LoVo (cell line): ENCODE measurements at places on chromosomes 4 and X.

GRCh38 chr4:107877361-107877760 lies 52.6 kb downstream of the SGMS2 start:
- no peak for DNase-seq

DNA sequence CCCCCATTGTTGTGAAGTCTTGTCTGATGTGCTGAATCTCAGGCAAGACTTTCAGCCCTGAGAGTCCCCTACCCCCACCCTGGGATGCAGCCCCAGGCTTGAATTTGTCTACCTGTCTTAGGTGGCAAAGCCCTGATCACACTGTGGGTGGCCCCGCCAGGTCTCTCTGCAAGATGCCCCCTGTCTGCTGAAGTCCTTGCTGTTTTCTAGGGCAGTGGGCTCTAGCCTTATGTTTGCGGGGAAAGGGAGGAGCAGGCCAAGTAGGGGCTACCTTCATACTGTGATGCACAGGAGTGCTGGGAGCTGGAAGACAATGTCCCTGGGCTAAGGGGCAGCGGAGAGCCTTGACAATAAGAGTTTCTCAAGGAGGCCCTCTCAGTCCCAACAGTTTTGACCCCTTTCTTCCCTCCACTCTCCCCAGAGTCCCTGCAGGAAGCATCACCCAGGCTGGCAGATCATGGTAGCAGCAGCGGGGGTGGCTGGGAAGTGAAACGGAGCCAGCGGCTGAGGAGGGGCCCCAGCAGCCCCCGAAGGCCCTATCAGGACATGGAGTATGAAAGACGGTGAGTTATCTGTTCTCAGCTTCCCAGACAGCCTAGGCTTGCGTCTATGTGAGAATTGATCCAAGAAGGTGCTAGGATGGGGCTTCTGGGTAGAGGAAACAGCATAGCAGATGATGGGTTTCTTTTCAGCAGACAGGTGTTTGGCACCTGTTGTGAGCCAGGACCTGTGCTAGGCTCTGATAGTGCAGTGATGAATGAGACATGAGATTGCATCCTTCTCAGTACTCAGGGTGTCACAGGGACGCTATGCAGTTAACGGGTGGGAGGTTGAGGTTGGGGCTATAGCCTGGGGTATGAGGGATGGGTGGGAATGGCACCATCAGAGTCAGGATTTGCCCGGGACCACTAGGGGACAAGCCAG lies 2.2 kb downstream of the RBM10 start:
- no peak for DNase-seq

DNA sequence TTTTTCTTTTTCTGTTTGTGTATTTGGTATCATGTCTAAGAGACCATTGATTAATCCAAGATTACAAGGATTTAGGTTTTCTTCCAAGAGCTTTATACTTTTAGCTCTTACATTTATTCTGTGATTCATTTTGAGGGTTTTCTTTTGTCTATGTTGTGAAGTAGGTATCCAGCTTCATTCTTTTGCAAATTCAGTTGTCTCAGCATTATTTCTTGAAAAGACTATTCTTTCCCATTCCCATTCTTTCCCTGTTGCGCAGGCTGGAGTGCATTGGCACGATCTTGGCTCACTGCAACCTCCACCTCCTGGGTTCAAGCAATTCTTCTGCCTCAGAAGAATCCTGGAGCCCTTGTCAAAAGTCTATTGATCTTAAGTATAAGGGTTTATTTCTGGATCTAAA lies 164.9 kb downstream of the NAA11 start:
- DNase-seq, result no peak

DNA sequence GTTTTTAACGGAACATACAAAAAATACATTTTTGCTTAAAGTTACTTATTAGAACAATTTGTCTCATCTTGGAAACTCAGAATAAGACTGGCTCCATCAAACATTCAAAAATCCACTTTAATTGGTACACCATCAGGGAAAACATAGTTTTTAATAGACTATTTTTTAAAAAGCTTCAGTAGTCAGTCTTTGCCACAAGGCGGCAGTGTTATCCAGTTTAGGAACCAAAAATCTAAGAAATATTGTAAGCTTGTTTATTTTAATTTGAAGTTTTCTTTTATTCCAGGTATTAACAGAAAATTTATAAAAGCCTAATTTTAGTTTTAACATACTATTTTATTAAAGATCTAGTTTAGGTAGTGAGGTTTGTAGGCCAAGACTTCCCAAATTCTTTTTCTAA lies 107.7 kb downstream of the APOOL start:
- peak; percentile 5 for DNase-seq

DNA sequence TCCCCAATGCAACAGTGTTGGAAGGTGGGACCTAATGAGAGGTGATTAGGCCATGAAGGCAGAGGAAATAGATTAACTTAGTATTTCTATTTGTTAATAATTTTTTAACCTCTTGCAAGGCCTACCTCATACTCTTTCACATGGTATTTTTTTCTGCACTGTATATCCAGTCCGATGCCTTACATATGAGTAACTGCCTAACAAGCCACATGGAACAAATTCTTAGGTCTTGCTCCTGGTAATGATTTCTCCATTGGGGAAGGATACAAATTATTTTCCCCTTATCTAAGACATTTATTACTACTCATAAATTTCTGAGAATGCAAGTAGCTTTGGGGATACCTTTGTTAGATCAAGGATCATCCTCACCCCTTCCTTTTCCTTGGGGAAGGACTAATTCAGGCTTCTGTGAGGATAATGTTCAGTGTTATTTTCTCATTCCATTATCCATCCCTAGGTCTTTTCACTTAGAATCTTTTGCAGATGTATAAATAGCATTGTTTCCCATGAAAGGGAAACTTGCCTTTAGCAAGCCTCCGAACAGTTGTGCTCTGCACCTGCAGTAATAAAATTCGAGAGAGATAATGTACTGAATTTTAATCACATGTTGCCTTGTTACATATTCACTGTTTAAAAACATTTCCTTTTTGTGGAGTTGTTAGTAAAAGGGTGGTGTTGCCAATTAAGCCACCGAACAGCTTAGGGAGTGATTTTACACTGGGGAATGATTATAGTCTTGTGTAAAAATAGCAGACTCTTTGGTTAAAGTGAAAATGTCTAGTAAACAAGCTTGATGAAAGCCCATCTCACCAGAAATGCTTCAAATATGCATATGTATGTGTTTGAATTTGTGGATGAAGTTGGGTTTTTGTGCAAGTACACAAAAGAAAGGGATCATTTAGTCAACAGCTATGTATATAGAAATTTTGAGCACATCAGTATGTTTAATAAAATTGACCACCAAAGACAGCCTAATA lies 89.9 kb downstream of the CFAP299 start:
- no peak for DNase-seq

GRCh38 chr4:95402299-95402698 lies 146.5 kb downstream of the UNC5C start:
- no peak for DNase-seq

DNA sequence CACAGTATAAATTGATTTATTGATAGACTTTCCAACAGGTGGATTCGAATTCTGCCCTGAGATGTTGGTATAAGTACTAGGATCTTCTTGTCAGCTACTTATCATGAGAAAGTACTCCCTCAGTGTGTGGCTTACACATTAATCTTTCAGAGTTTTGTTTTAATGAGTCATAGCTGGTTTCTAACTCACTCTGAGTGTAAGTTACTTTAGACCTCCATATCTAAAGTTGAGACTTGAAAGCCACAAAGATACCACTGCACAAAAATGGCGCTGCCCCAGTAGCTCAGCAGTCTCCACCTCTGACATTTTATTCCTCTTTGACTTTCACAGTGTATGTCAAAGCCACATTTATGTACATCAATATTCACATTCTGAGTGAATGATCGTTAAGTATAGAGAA lies 318.5 kb downstream of the ARAP2 start:
- DNase-seq, result no peak

DNA sequence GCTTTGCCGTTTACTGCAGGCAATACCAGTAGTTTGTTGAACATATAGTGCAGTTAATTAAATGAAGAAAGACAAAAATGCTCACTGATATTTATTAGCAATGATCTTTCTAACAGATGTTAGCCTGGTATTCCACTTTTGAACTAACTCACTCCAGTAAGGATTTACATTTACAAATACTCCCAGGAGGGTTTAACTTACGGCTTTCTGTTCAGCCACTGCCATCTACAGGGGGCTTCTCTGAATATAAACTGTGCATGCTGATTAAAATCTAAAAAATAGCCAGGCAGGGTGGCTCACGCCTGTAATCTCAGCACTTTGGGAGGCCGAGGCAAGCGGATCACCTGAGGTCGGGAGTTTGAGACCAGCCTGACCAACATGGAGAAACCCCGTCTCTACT lies 2.2 kb upstream of the SRD5A3 start:
- no peak for DNase-seq

DNA sequence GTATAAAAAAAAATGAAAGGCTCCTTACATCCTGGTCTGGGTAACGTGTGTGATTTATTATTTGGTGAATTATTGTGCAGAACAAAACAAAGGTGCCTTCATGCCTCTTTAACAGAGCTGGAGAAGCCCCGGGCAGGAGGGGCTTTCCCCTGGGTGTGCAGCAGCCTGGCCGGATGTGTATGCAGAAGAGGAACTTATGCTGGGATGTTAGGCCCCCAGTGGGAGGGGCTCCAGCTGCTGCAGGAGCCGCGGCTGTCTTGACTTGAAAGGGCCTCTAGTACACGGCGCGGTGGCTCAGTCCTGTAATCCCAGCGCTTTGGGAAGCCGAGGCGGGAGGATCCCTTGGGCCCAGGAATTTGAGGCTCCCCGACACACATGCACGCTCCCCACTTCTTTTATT lies 16.0 kb downstream of the CCNQ start:
- DNase-seq, result no peak

GRCh38 chr4:7547368-7548040 lies 112.8 kb upstream of the PSAPL1 start:
- no peak for DNase-seq

DNA sequence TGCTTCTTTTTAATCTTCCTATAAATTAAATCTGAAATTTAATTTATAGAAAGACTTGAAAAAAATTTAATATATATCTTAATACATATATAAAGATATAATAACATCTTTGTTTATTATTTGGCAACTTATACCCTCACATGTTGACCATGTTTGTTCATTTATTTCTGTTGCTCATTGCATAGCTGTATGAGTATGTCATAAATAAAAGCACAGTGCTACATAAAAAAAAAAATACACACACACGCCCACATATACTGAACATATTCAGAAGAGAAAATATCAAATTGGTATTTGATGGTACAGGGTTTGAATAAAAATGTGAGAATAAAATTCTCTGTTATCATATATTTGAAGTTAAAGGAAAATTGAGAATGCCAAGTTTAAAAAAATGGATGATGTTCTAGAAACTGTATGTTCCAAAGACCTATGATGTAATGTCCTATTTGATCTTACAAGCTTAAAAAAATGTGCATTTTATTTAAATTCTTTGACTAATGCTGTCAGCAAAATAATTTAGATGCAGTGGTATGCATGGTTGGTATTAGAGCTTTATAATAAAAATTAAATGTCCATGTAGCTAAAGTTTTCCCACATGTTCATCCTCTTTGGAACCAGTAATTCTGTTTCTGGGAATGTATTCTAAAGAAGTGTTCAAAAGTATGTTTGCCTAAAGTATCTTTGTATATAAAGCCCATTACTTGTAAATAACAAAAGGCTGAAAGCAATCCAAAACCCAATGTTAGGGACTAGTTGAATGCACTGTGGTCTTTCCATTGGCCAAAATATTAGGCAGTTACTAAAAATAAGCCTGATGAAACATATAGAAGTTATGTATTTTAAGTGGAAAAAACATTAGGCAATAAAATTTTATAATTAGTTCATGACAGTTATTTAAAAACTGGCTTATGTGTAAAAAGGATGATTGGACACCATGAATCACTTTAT lies 12.9 kb downstream of the TMEM184C start:
- no peak for DNase-seq

- no peak for DNase-seq
Observed at GRCh38 chrX:17861489-17862011, 452 bp upstream of the RAI2 start.

DNA sequence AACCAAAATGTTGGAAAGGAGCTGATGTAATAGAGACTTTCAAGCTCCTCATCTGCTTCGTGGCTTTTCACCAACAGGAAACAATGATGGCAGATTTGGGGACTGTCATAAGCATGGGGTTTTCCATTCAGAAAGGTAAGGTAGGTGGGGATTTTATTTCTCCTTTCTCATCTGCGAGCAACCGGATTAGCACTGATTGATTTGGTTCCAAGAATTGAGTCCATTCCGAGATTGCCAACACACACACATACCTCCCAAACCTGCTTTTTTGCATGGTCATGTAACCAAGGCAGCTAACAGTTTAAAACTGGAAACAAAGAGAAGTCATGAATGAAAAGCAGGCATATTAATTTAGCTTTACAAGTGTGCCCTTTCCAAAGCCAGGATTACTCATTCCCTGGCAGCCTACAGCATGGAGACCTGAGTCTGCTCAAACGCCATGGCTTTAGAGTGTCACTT lies 63.0 kb upstream of the LNX1 start:
- no peak for DNase-seq

GRCh38 chr4:47061435-47061834 lies 30.1 kb downstream of the GABRB1 start:
- no peak for DNase-seq

- DNase-seq, result no peak
Observed at GRCh38 chrX:13341491-13342101, 21.7 kb upstream of the ATXN3L start.

GRCh38 chr4:82754513-82755165 lies 44.0 kb downstream of the SCD5 start:
- DNase-seq, result no peak

DNA sequence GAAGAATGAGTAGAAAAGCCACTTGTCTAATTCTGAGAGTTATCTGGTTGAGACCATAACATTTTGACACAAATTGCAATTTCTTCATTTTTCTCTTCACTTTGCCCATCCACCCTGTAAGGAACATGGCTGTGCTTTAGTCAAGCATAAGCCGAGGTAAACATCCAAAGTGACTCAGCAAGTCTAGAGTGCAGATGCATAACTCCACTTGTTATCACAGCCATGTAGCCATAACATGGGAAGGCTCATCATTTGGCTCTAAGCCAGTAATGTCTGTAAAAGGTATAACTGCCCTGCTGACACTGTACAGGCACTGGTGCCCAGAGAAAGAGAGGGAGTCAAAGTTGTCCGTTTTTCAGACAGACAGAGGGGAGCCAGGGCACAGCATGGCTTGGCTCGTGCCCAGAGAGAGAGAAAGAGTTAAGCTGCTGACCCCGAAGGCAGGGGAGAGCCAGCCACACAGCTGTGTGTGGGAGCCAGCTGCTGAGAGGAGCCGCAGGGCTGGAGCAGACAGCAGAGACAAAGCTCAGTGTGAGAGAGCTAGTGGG lies 76.9 kb upstream of the EXOC1L start:
- DNase-seq, result no peak

GRCh38 chr4:47278631-47279030 lies 184.9 kb downstream of the COMMD8 start:
- no peak for DNase-seq
